ENCODE measurements at places on chromosomes 3 and 15.

DNA sequence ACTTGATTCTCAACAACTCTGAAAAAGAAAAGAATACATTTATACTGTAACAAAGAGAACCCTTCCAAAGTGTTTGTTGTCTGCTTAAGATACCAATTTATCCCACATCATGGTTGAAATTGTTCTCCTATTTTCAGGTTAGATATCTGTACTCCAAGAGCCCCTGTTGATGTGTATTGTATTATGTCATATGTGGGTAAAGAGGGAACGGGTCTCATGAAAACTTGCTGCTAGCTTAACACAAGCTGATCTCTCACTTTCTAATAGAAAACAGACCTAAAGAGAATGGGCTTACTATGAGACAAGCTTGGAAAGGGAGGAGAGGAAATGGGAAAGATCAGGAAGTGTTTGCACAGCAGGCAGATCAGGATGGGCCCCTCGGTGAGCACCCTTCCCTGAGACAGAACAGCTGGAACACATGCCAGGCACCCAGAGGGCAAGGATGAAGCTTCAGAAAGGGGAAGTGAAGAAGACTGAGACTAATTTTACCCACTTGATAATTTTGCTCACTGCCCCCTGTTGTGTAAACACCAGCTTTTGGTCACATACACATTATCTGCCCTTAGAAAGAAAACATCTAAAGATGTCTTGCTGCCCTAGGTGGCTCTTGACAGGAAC, 747.9 kb upstream of the CCDC54 start:
- DNase-seq: no peak

- DNase-seq: no peak
Measured at GRCh38 chr15:71259866-71260265, 144.6 kb downstream of the THSD4 start.

- no peak for DNase-seq
Measured at GRCh38 chr3:182621435-182622240, 171.7 kb upstream of the ATP11B start.

DNA sequence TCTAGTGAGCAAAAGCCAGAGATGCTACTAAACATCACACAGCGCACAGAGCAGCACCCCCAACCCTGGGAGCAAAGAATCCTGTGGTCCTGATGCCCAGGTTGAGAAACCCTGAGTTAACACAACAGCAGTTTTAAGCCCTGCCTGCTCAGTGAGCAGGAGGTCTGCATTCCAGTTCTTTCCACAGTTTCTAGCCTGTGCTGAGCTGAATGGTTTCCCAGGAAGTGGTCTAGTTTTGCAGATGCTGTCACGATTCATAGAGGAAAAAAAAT, 171.1 kb upstream of the PROK2 start:
- no peak for DNase-seq

- DNase-seq: no peak
Measured at GRCh38 chr3:145411605-145412004, 749.4 kb downstream of the PLOD2 start.

GRCh38 chr3:170553788-170554757, 31.8 kb downstream of the SLC7A14 start:
- no peak for DNase-seq

- DNase-seq: no peak
Measured at GRCh38 chr3:47646362-47646761, 67.7 kb upstream of the CSPG5 start.

DNA sequence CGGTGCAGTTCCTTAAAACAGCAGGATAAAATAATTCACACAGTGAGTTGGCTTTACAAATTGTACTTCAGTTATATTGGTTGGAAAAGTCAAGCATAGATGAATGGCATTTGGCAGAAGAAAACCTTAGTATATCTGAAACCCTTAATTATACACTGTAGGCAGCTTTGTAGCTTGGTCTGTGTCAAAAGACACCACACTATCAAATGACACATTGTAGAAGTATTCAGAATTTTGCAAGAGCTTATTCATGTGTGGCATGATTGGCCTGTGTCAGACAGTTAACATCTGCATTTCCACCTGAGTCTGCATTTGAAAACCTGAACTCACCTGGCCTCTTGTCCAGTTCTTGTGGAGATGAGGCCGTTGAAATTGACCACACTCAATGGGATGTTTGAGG, 13.8 kb downstream of the TMEM266 start:
- DNase-seq: no peak

DNA sequence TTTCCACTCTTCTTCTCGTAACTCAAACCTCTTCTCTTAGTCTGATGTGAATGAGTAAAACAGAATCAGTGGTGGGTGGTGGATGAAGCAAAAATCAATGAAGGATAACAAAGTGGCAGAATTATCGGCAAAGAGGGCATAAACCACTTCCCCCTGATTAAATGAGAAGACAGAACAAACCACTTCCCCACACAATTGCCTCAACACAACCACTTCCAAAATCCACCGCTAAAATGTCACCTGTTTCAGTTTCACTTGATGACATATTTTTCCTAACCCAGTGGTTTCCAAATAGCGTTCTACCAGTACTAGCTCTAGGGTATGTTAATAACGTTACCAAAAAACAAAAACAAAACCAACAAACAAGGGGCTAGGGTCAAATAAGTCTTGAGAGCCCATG, 478.7 kb upstream of the WNT5A start:
- DNase-seq: no peak

- peak; percentile 62 for DNase-seq
Measured at GRCh38 chr3:58640700-58641372, 25.7 kb downstream of the FAM3D start.

DNA sequence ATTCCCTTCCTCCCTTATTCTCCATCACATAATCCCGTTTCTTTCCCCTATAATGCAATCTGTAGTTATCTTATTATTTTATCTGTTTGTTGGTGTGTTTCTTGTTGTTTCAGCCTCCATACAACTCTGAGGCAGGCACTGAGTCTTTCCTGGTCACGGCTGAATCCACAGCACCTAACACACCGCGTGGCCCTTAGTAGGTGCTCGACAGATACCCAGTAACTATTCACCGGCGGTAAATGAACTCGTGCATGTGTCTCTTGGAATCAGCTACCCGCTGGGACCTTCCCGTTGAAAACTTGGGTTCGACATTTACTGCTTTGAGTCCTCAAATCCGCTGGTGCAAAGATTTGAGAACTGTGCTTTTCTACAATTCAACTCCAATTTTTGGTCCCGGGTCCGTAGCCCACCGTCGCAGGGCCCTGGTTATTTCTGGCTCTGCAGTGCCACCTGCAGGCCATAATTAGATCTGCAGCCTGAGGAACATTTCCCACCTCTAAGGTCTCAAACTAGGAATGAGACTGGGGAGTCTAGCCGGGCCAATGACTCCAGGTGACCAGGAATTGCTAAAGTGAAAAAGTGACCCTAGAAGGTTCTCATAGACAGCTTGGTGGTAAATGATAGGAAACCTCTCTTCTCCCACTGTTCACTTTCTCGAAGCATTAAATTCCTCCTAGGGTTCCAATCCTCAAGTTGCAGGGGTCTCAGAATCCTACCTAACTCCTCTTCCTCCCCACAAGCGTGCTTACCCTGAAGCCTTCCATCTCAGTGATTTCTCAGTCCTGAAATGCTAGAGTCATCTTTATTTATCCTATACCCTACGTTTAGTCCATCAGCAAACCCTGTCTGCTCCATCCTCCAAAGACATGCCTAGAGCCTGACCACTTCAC, 40.0 kb upstream of the TRH start:
- DNase-seq: peak; percentile 28

GRCh38 chr3:62361824-62362223, 11.5 kb downstream of the FEZF2 start:
- DNase-seq: no peak

DNA sequence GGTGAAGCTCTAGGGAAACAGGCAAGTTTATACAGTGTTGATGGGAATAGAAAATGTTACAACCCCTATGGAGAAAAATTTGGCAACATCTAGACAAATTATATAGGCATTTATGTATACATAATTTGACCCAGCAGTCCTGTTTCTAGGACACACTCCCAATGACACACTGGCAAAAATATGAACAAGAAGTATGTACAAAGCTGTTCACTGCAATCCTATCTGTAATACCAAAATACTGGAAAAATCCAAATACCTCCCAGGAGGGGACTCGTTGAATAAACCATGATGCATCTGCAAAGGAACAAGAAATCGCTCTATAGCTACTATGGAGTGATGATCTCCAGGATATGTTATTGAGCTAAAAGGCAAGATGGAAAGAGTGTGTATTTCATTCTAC, 8.5 kb downstream of the BFSP2 start:
- DNase-seq: no peak

DNA sequence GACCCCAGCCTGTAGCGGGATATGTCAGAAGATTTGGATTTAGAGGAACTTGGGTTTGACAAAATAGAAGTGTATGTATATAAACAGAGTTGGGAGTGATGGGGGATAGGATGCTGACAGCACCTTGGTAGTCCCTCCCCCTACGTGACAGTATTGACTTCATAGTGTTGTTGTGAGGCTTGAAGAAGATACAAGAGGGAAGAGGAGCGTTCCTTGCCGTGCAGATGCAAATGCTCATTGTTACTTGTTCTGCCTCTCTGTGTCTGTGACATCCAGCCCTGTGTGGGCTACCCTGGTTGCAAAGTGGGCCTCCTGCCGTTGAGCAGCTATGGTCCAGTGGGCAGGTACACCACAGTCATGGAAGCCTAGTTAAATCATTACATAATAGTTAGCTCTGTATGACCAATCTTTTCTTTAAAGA, 45.0 kb downstream of the SMAD3 start:
- DNase-seq: no peak

DNA sequence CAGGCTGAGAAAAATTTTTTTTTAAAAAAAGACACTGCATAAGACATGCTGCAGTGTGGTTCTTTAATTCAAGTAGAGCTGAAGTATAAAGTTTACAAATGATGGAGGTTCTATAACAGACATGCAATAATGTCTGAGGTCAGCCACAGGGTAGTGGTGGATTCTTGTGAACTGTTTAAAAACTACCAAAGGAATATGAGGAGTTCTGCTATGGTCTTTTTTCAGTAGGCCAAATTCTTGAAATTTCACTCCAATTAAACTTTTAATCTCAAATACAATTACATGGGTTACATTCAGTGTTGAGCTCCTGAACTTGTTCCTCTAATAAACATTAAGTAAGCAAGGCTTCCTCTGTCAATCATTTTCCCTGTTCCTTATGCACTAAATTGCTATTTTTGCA, 122.7 kb downstream of the PLD1 start:
- no peak for DNase-seq

DNA sequence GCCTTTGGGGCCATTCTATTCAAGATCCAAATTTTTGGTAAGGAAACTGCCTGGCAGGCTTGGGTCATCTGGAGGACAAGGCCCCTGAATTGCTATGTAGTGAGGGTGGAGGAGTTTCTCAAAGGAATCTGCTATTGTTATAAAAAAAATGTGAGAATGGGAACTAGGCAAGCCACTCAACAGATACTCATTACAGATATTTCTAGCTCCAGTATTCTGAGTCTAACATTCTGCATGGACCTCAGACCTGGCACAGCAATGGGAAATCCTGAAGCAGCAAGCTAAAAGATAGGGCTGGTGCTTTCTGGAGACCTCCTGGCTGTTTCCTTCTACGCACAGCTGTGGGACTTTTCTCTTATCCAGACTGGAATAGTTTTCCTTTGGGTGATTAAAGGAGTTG, 430.7 kb upstream of the RBMS3 start:
- no peak for DNase-seq

GRCh38 chr15:59298225-59298853, 74.3 kb downstream of the MYO1E start:
- DNase-seq: no peak

- no peak for DNase-seq
Measured at GRCh38 chr15:71812966-71813722, 2.8 kb downstream of the NR2E3 start.

DNA sequence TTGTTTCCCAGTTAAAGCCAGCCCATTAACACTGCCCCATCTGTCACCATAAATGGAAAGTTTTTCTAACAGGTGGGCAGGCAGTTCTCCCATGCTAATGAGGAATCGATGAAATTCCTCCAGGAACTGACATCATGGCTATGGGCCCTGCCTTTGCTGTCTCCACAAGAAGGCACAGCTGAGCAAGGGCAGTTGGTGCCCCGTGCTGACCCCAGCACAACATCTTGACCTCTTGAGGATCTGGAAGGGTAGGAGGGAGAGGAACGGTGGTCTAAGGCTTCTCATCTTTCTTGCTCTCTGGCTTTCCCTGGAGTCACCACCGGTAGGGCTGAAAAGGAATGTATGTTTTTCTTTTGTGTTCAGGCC, 46.7 kb downstream of the CHCHD6 start:
- DNase-seq: no peak

DNA sequence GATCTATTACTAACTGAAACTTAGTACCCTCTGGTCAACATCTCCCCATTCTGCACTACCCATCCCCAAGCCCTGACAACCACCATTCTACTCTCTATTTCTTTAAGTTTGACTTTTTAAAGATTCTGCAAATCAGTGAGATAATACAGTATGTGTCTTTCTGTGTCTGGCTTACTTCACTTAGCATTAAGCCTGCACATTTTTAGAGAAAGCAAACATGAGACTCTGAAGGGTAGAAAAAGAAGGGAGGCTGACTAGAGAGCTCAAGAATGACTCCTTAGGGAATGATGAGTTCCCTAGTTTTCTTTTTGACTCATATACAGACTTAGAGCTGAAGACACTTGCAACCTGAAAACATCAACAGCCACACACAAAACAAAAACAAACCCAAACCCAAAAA, 311.3 kb downstream of the SQOR start:
- DNase-seq: no peak

GRCh38 chr15:64883100-64883581, 28.6 kb upstream of the ANKDD1A start:
- DNase-seq: no peak

- DNase-seq: peak; percentile 20
Measured at GRCh38 chr3:90080988-90081387, 973.6 kb downstream of the EPHA3 start.

- no peak for DNase-seq
Measured at GRCh38 chr3:195750797-195751520, 30.2 kb downstream of the MUC20 start.

GRCh38 chr3:71307991-71308697, 275.4 kb downstream of the FOXP1 start:
- peak; percentile 16 for DNase-seq

DNA sequence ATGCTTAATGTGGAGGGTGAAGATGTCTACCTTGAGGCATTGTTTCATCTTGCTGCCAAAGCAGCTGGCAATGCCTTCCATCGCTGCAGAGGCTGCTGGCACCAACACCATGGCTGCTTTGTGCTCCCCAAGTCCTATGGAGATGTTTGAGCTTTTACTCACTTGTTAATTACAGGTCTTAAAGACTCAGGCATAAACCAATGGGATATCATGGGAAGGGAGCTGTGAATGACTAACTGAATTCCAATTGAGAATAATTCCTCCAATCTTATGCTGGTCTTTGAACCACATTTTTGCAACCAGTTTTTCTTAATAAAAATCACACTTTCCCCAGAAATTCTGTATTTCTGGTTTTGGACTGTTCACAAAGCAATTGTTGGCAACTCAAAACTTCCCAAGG, 762.0 kb downstream of the GBE1 start:
- no peak for DNase-seq

GRCh38 chr3:110956081-110956480, 115.5 kb upstream of the NECTIN3 start:
- no peak for DNase-seq

GRCh38 chr15:47548231-47548630, 169.1 kb upstream of the SEMA6D start:
- DNase-seq: no peak

All from NCI-H748 treated with DMSO at 0.1 percent for 48 hours (cell line).